ENCODE measurements at places on chromosomes 2 and 18.

GRCh38 chr2:24399434-24400206 is 39.3 kb upstream of the ITSN2 start:
- no peak for DNase-seq

DNA sequence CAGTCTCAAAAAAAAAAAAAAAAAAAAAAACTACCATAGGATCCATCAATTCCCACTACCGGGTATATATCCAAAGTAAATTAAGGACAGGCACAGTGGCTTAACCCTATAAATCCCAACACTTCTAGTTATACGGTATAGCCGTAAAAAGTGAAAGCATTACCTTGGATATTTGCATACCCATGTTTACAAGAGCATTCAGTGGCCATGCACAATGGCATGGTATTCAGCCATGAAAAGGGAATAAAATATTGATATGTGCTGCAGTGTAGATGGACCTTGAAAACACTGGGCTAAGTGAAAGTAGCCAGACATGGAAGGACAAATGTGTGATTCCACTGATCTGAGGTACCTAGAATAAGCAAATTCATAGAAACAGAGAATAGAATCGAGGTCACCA is 111.8 kb upstream of the CAB39 start:
- DNase-seq: no peak

GRCh38 chr2:122414902-122415301 is 659.5 kb downstream of the TSN start:
- DNase-seq: no peak

DNA sequence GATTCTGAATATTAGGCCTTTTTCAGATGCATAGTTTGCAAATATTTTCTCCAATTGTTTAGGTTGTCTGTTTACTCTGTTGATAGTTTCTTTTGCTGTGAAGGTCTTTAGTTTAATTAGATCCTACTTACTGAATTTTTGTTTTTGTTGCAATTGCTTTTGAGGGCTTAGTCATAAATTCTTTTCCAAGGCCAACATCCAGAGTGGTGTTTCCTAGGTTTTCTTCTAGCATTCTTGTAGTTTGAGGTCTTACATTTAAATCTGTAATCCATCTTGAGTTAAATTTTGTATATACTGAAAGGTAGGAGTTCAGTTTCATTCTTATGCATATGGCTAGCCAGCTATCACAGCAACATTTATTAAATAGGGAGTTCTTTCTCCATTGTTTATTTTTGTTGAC is 404.8 kb downstream of the LNPK start:
- DNase-seq: no peak

GRCh38 chr2:160660741-160661140 is 167.1 kb upstream of the RBMS1 start:
- DNase-seq: no peak

DNA sequence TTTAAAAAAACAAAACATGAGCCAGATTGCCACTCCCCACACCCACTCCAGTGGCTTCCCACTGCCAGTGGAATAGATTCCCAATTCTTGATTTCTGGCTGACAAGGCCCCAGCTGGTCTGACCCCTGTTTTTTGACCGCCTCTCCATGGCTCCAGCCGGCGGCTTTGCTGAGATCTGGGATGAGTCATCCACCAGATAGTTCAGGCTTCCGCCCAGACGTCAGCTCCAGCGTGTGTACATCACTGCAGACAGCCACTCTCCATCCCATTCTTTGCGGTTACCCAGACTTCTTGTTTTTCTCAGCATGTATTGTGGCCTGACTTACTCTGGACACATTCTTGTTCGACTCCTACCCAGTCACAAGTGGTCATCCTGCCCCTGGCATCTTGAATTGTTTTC is 227.9 kb downstream of the GBX2 start:
- DNase-seq: no peak

GRCh38 chr18:2569338-2570207 is 1.7 kb downstream of the METTL4 start:
- DNase-seq: no peak

DNA sequence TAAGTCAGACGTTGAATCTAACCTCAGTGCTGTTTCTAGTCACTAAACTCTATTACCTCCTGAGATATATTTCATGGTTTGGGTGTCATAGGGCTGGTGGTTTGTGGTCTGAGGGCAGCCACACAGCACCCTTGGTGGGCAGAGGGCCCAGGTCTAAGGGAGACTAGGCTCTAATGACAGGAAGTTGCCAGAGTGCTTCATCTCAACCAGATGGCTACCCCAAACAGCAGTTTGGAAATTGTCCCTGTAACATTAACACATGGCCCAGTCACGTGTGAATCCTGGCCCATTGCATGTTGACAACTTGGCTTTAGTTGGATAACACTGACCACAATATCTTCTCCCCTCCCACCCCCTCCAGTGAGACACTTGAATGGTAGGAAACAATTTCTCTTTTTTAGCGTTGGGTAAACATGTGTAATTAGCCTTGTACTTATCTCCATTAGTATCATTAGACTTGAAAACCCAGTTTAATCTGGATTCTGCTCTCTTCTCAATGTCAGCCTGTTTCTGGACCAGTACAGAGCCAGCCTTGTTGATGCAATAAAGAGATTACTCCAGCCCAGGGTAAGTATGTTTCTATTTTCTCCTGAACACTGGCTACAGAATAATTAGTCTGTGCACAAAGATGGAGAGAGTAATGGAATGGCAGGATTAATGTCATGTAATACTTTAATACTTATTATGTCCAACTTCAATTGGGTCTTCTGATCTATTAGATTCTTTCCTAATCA is 187.8 kb upstream of the SIX3 start:
- DNase-seq: no peak

GRCh38 chr2:190380962-190381412 is 27.2 kb upstream of the MFSD6 start:
- DNase-seq: no peak

DNA sequence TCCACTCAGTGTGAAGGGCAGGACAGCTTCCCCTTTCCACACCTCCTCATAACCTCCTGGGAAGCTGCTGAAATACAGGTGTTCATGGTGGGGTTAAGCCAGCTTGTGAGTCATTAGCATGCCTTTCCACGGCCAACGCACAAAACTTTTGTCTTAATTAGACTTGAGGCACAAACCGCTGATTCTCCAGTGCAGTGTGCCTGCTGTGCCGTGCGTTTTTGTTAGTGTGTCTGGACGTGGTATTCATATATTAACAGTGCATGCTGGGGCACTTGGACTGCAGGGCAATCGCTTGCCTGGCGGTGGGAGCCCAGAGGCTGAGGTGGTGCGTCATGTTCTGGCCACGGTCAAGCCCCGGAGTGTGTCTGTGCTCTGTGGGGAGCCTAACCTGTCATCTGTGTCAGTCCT is 156.2 kb downstream of the SH3RF3 start:
- no peak for DNase-seq

GRCh38 chr18:79413025-79413424 is 17.3 kb downstream of the NFATC1 start:
- DNase-seq: no peak
